Stimulated activated CD8-positive, alpha-beta memory T cell treated with anti-CD3 and anti-CD28 coated beads, Interleukin-4, amount 100 ng/mL, for 48 hours (primary cell): ENCODE measurements at places on chromosomes 7 and 10.
A peak's percentile ranks its signal among the peaks of the same experiment; 100 is the strongest.

DNA sequence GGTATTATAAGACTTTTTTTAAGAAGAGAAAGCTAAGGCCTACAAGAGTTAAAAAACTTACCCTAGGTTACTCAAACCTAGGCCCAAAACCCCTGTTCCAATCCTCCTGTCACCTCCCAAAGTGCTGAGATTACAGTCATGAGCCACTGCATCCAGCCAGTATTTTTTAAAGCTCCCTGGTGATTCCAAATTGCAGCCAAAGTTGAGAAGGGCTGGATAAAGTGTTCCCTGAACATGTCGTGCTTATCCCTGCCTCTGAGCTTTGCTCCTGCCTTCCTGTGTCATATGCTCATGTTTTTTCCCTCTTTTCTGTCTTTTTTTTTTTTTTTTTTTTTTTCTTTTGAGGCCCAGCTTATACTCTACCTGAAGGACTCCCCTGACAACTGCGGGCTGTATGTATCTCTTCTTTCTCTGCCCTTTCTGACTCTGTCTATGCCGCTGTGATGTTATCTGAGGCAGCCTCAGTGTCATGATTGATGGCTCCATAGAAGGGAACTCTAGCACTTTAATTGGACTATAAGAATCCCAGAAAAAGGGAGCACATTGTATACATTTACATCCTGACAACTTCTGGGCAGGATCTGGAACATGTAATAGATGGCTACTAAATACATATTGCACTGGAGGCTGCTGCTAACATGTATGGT, 8.0 kb downstream of the AKR1B10 start:
- DNase-seq, result no peak

DNA sequence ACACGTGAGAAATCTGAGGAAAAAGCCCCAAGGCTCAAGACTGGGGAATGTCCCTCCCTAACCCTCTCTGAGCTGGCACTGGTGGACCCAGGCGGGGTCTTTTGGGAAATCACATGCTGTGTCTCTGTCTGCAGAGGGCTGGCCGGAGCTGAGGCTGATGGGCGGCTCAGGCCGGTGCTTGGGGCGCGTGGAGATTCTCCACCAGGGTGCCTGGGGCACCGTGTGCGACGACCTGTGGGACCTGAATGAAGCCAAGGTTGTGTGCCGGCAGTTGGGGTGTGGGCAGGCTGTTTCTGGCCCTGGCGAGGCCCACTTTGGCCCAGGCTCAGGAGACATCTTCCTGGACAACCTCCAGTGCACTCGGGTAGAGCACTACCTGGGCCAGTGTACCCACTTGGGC, 65.7 kb downstream of the CUZD1 start:
- no peak for DNase-seq

DNA sequence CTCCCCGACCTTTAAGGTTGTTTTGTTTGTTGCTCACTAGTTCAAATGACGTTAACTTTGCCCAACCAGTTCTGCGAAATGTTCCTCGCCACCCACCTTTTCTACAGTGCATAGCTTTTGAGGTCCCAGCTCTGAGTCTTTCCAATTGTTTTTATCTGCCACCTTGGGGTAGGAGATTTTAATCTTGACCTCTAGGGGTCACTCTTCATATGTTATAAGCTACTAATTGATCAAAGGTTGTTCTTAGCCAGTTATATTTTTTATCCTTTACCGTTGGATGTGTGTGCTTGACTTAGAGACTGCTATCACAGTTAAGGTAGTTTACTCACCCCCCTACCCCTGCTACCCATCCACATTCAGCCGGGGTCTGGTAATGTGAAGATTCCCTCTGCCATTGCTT, 372.4 kb downstream of the SUGCT start:
- DNase-seq, result no peak

GRCh38 chr10:59627366-59628018, 82.2 kb downstream of the SLC16A9 start:
- no peak for DNase-seq

DNA sequence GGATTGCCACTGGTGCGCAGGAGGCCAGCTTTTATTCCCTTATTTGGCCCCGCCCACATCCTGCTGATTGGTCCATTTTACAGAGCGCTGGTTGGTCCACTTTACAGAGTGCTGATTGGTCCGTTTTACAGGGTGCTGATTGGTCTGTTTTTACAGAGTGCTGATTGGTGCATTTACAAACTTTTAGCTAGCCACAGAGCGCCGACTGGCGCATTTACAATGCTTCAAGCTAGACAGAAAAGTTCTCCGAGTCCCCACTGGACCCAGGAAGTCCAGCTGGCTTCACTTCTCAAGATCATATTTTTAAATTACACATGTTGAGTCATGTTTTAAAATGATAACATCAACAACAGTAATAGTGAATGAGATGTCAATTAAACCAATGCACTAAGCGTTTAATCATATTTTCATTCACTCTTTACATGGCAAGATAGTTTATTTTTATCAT, 128.3 kb downstream of the CUBN start:
- DNase-seq, result no peak

GRCh38 chr7:26170663-26171062, 18.7 kb downstream of the NFE2L3 start:
- DNase-seq, result no peak

DNA sequence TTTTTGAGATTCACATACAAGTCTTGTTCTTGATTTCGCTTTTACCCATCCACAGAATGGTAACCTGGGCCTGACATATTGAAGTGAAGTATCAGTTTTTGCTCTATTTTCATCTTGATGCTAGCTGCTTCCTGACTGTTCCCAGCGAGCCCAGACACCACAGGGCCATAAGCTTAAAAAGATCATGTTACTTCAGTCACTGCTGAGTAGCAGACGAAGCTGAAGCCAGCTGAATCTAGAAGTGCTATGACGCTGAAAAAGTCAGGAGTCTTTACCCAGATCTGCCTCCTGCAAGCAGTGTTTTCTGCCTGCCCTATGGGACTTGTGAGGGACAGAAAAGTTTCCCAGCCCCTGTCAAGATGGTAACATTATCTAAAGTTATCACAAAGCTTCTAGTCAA, 2.7 kb upstream of the PRXL2A start:
- no peak for DNase-seq

DNA sequence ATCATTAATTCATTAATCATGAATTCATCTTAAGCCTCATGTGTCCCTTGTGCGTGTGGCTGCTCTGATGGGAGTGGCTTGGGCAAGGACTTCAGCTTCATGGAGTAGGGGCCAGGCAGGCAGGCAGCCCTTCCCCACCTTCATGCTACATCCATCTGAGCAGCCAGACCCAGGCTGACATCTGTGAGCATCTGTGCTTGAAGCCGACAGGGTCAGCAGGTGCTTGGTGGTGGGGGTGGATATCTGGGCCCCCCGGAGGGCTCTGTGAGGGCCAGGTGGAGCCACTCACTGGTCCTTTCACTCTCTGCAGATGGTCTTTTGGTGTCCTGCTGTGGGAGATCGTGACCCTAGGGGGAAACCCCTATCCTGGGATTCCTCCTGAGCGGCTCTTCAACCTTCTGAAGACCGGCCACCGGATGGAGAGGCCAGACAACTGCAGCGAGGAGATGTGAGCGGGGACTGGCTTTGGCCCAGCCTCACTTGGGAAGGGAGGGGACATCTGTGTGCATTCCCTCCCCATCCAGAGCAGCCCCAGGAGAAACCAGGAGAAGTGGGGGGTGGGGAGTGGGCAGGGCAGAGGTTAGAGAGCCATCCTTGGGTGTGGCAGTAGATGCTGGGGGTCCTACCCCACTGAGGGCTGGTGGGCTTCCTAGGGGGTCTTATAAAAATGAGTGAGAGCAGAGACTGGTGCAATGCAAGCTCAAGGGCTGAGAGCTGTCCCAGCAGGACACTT, 14.7 kb upstream of the CSGALNACT2 start:
- no peak for DNase-seq

GRCh38 chr7:90858546-90858945, 262.4 kb downstream of the CDK14 start:
- no peak for DNase-seq

DNA sequence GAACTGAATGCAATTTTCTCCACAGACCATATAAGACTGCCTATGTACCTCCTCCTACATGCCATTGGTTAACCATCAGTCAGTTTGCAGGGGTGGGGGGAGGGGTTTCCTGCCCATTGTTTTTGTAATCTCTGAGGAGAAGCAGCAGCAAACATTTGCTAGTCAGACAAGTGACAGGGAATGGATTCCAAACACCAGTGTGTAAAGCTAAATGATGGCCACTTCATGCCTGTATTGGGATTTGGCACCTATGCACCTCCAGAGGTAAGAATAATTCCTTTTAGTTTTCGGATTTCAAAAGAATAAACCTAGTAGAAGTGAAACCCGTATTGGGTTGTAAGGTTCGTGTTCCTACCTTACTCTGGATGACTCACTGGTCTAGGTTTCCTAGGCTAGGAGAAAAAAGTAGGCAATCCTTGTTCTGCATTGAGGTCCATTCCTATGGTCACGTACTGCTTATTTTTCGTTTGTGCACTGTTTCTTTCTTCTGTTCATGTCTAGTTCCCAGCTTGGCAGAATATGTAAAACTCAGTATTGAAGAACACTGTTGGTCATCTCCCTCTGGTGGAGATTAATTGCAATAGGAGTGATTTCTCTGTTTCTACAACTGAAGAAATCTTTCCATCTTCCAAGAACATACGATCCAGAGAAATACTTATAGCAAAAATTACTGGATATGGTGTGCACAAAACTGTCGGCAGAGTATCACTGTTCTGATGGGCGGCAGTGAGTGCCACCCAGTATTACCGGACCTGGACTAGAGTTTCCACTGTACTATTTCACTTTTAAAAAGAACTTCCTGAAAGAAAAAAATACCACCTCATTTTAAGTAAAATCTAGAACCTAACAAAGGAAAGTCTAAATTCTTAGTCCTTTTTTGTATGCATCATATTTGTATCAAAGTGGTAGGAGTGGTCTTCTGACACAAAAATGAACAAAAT, at the start of gene AKR1C3:
Gene AKR1C3 (plus strand): TSS at position 150 of the 941 bp plus-strand sequence. CDS start 31 bp downstream, at position 181.
- no peak for DNase-seq

DNA sequence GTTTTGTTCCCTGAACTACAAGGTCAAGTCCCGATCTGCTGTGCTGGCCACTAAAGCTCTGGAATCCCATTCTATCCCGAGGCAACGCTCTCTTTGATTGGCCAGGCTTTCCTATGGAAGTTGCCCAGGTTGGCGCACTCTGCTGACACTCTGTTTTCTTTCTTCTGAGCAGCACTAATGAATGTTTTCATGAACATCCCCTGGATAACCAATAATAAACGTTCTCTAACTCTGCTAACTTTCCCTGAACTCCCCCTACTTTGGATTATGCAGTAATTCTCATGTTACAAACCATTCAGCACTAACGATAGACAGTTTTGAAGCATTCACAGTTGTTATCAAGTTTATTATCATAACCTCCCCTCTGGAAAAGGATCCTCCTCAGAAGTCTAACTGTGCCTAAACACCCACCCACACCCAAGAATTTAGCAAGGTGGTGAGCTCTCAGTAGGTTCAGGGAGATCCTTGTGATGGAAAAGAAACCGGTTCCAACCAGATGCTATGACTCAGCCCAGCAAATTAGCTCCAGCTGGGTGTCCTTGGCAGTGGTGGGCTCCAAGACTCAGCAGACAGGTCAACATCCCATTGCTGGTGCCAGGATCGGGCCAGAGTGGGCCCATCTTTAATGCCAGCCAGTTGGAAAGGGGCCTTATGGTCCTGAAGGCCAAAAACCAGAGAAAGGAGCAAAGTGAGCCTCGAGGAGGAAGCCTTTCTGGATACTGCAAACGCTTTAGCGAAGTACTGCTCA, 68.4 kb downstream of the CREB3L2 start:
- no peak for DNase-seq

DNA sequence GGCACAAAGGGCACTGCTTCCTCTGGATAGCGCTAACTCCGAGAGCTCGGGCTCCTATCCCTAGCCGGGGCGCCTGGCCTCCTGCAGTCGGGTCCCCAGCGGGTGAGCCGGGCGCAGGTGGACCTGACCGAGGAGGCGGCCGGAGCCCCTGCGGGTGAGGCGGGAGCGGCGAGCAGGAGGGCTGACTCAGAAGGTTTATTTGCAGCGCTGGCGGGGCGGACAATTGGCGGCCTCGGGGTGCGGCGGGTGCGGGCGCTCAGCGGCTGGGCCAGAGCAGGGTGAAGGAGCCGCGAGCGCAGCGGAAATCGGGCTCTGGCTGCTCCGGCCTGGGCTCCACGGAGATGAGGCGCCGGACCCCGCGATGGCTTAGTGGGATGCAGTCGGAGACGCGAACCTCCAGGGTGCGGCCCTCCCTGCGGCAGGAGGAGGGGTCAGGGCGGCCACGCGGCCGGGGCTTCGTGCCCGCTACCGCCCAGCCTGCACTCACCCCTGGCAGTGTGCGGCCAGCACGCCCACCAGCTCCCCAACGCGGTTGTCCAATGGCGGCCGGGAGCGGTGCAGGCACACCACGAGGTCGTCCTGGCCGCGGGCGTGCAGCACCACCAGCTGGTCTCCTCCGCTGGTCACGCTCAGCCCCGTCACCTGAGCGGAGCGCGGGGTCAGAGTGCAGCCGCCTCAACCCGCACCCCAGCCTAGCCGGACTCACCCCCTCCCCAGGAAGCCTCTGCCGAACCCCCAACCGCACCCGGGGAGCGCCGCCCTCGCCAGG, 16.1 kb downstream of the MYO1G start:
- DNase-seq, result peak; percentile 25

DNA sequence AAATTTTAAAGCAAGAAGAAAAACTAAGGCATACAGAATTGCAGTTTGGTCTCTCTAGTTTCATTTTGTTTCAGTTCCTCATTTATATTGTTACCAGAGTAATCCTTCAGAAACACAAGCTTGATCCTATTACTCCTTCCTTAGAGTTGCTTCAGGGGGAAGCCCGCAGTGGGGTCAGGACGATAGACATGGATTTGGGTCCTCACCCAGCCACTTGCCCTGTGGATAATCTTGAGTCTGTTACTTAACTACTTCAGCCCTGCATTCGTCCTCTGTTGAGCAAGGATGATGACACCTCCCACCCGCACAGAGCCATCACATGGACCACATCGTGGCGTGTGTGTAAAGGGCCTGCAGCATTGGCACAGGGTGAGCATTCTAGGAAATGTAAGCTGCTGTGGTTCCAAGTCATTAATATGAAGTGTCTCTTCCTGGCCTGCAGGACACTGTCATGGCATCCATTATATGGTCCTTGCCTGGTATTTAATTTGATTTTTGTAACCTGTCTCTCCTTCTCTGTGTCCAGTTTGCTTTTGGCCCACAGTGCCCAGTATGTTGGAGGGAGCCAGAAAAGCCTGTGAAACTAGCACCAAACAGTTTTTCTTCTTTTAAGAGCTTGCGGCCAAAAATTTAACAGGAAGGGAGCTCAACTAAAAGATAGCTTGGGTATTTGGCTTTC, 111.2 kb downstream of the EEPD1 start:
- DNase-seq, result no peak

DNA sequence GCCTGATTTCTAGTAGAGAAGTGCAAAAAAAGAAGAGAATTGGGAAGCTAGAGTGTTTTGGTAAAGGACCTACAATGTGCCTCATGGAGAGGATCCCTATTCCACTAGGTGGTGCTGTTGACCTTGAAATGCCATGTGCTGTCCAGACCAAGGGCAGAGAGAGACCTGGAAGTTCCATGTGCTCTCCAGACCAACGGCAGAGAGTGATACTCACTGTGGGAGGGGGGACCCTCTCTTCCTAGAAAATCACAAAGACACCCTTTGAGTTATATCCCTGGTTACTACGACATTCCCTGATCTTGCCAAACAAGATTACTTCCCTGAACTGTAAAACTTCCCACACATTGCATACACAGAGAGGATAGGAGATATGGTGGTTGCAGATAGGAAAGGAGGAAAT, 212.7 kb upstream of the ZNF804B start:
- DNase-seq, result peak; percentile 31
